ENCODE measurements at places on chromosomes 2 and 18.

GRCh38 chr2:150475479-150476250 lies 11.8 kb downstream of the RND3 start:
- no peak for DNase-seq

DNA sequence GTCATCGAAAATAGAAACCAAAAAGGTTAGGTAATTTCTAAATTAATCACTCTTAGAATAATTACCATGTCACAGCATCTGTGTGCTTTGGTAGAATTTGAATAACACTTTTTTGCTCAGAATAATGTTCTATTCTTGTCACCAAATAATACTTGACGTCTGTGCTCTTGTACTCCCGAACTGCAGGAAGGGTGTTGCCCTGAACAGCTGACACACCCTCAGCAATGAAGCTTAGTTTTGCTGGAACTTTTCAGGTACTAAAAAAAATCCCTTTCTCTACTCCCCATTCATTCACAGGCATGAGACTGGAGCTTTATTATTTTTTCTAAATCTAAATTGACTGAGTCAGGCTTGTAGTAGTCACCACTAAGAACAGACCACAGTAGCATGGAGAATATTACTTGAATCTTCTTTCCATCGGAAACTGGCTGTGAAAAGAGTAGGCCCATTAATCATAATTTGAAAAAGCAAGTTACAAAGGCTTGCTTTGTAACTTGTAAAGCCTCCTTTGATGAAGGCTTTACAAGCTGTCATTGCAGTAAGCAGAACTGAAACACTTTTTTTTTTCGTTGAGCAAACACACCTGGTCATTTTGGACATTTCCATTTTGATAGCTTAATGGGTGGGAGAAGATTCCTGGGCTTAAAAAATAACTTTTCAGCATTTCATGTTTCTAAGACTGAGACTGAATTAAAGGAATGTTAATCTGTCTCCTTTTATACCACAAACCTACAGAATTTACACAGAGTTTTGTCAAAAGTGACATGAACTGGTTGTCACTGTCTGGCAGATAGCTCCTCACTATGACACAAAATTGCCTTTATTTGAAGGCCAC lies 70.3 kb upstream of the PELI1 start:
- DNase-seq = no peak

- no peak for DNase-seq
Observed at GRCh38 chr2:216634370-216635148, 1.3 kb downstream of the IGFBP2 start.

DNA sequence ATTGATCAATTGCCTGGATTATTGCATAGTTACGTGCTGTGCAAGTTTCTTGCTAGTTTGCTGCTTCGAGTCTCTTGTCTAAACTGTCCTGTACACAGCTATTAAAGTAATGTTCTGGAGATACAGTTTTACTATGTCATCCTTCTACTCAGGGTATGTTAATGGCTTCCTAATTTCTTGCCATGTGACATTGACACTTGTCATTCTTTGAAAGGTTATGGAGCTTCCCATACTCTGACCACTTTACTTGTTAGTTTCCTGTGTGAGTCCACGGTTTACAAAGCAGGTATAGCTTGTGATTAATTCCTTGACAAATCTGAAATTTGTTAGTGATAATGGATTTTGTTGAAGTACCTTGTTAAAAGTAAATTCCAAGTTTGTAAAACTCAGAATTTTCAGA lies 80.5 kb downstream of the PHLPP1 start:
- no peak for DNase-seq

GRCh38 chr2:216934623-216935022 lies 74.8 kb upstream of the TNP1 start:
- no peak for DNase-seq

DNA sequence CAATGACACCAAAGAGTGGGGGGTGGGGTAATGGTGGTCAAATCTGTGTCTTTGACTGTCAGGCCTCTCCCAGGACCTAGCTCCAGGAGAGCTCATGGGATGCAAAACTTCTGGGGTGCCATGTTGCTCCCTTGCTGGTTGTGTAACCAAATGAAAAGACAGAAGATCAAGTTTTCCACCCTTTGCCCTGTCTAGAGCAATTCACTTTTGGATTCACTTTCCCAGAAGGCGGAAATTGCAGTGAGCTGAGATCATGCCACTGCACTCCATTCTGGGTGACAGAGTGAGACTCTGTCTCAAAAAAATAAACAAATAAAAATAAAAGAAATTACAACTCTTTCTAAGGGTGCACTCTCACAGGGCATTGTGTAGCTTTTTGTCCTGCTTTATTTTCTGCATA lies 34.9 kb upstream of the PLA2R1 start:
- DNase-seq = no peak

GRCh38 chr18:77208964-77209363 lies 40.7 kb upstream of the GALR1 start:
- DNase-seq = no peak

DNA sequence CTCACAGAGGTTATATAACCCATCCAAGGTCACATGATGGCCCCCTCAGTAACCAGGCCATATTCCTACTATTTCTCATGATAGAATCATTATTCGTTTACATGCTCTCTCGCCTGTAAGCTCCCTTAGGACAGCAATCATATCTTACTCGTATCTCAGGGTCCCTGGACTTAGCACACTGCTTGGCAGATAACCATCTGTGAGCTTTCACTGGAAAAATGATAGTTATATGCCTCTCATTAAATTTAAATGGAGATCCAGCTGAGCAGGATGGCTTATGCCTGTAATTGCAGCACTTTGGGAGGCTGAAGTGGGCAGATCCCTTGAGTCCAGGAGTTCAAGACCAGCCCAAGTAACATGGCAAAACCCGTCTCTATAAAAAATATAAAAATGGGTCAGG lies 21.9 kb downstream of the KIF3C start:
- DNase-seq = no peak

DNA sequence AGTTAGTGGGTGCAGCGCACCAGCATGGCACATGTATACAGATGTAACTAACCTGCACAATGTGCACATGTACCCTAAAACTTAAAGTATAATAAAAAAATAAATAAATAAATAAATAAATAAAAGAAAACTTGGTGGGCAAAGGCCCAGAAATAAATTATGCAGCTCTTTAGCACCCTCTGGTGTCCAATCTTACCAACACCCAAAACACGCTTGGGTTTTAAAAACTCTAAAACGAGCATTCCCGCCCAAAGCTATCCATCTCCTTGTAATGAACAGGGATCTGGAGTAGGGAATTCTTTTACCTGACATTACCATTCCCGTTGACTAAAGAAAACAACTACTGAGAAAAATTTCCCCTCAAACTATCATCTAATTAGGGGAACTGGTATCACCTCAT lies 2005.9 kb upstream of the CELF4 start:
- no peak for DNase-seq

DNA sequence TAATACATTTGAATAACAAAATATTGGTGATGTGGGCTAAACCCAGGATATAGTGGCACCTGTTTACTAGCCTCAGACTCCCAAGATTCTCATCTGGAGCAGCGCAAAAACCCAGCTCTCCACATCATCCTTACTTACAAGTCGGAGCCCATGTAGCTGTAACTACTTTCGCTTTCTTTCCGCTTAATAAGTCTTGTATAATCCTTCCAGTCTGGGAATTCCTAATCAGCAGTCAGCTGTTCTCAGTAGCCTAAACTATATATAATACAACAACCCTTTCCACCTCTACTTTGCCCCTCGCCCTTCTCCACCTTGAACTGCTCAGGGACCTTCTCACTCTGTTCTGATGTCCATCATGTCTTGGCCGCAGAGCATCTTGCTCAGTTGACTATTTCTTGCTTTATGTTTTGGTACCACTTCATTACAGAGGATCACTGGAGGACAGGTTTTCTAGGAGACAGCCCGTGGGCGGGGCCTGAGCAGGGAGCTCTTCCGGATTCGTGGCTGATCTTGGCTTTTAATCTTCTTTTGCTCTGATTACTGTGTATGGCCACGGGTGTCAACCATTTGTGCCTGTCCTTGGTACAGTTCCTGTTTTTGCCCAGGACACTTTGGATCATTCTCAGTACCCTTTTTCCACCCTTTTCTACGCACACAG lies 119.9 kb upstream of the SERTAD2 start:
- no peak for DNase-seq

GRCh38 chr18:51290860-51291259 lies 93.4 kb upstream of the MEX3C start:
- no peak for DNase-seq

- no peak for DNase-seq
Observed at GRCh38 chr18:54717673-54718407, 110.4 kb upstream of the RAB27B start.

DNA sequence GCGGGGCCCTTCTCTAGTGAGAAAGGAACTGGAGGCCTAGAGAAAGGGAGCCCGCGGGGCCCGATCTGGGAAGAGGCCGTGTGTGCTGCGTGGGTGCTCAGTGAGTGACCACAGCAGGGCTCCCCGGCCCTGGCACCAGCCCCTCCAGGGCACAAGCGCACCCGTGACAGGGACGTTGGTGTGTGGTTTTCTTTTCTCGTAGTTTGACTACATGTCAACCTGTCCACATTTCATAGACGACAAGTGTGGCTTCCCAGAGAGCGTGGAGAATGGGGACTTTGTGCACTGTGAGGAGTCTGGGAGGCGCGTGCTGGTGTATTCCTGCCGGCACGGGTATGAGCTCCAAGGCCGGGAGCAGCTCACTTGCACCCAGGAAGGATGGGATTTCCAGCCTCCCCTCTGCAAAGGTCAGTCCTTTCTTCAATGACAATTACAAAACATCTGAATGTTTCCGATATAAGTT lies 83.1 kb downstream of the TPO start:
- no peak for DNase-seq

DNA sequence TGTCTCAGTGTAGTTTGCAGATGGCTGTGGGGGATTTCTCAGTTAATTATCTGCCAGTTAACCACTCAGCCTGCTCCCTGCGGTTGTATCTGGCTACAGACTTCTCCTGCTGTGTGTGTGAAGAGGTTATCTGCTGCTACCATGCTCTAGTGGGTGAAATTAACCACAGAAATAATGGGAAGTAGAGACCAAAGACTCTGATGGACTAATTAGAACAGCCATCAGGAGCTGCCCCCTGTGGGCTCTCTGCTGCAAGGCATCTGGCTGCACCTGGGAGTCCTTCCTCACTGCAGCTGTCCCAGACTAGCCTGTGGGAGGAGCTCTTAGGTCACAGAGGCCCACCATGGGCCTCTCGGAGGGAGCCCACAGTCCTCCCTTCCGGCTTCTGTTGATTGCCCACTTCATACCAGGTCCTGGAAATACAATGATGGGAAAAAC lies 66.6 kb downstream of the CTIF start:
- no peak for DNase-seq

GRCh38 chr2:154591294-154591820 lies 107.1 kb upstream of the KCNJ3 start:
- no peak for DNase-seq

All from activated T-helper 1 cell treated with Interleukin-2 at 50 U/mL for 16 hours (primary cell).